ENCODE measurements at places on chromosomes 5 and 9.

DNA sequence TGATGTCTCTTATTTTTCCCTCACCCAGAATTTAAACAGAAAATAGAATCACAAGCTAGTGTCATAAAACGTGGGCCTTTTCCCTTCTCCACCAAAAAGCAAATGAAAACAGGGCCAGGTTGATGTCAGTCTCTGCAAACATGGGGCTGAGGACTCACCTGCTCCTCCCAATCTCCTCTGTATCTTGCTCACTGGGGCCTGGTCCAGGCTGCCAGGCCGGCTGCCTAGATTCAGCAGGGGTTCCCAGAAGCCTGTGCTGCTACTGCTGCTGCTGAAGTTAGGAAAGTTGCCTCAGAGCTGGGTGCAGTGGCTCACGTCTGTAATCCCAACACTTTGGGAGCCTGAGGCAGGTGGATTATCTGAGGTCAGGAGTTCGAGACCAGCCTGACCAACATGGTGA lies 84.3 kb downstream of the PCDH1 start:
- no peak for DNase-seq

DNA sequence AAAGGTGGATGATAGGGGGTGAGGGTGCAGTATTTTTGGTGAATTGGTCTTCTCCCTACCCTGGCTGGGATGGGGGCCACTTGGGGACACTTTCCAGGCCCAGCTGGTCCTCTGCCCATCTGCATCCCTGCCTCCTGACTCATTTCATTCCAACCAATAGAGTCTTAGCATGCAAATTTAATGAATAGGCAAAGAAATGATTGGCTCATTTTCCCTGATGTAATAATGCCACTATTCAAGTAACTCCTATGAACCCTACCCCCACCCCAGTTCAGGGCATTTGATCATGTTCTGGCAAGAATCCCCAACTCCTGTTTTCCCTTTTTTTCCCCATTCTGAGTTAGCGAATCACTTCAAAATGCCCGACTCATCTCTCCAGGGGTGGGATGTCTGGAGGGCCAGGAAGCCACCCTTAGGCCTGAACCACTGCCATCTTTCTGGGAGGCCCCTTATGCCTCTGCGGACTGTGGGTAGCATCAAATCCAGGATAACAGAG lies 56.7 kb downstream of the PCDH1 start:
- peak; percentile 90 for DNase-seq

DNA sequence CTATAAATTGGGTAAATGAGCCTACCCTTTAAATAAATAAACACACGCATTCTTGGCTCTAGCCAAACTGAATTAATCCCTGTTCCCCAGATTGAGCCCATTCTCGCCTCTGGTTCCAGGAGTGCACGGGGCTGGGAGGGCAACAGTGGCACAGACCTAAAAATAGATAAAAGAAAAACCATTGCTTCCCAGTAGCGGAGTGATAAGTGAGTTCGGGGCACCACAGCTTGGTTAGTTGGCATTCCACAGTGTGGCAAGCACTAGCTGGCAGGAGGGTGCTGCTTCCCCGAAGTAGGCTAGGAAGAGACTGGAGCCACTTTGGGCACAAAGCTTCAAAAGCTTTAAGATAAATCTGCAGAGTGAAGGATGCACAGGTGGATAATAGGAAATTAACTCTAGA lies 322.2 kb upstream of the SGCD start:
- no peak for DNase-seq

- peak; percentile 97 for DNase-seq
These were observed 79.0 kb downstream of the GLDC start for GRCh38 chr9:6566409-6567139.

GRCh38 chr5:180853121-180853847 lies 7.8 kb downstream of the ZFP62 start:
- no peak for DNase-seq

DNA sequence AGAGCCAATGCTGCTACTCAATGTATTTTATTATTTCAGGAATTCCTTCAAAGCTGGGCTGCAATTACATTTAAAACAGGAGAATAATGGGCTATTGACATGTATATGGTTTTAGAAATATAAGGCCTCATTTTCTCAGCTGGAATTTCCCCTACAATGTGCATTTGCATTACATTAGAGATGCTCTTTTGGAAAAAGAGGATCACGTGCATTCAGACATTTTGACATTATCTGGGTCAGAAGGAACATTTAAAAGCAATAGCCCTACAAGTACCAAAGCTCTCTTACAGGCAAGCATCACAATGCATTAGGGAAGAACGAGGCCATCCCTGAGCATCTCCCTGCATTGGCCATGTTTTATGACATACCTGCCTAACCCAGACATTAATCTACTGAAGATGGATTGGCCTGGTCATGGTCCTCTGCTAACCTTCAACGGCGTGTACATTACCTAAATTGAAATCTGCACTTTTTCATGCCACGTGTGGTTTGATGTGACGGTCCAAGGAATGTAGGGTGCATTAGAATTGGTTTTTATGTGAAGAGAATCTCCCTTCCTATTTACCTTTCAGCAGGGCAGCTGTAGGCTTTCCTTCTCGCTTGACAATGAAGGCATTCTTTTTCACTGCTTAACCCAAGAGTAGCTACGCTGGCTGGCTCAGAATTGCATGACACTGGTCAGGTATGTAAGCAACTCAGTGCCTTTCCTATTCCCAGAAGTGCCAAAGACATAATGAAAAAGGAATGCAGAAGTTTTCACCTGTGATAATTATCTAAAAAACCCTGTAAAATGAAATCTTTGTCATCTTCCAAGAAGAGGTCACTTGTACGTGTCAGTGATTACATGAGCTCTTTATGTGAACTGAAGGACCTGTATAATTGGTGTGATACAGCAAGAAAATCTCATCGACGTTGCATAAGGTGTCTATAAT lies 212.3 kb upstream of the MPDZ start:
- DNase-seq = no peak

GRCh38 chr9:87753313-87753712 lies 27.4 kb downstream of the CTSL start:
- DNase-seq = no peak

GRCh38 chr5:114319821-114320220 lies 42.0 kb upstream of the KCNN2 start:
- DNase-seq = peak; percentile 18

DNA sequence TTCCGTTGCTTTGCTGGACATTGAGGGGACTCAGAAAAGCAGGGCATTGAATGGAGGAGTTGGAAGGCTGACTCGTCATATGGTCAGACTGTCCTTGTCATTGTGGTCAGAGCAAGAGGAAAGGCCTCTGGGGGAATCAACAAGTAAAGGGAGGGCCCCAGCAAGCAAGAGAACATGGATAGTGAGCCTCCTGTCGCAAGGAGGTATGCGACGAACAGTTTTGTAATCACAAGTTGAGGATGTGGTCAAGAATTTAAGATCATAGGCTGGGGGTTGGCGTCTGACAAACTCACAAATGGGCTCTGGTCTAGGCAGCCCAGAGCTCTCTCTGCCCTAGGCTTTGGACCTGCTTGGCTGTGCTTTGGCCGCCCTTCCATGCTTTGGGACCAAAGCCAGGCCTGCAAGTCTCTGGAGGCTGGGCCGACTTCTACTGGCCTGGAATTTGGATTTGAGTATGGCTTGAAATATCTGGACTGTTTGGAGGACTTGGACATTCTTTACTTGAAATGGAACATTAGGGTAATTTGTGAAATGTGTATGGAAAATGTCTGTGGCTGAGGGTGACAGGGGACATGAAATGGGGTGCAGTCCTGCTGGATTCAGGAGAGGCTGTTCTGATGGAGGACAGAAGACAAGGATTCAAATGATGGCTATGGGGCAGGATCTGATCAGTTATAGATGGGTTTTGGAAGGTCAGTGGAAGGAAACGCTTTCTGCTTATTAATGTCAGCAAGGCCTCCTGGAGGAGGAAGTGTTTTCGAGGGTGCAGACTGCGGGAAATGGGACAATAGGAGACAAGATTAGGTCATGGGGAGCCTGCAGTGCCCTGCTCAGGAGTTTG lies 19.2 kb upstream of the NDST1 start:
- DNase-seq = peak; percentile 75

- no peak for DNase-seq
These were observed 20.7 kb upstream of the EPB41L4B start for GRCh38 chr9:109341561-109341960.

DNA sequence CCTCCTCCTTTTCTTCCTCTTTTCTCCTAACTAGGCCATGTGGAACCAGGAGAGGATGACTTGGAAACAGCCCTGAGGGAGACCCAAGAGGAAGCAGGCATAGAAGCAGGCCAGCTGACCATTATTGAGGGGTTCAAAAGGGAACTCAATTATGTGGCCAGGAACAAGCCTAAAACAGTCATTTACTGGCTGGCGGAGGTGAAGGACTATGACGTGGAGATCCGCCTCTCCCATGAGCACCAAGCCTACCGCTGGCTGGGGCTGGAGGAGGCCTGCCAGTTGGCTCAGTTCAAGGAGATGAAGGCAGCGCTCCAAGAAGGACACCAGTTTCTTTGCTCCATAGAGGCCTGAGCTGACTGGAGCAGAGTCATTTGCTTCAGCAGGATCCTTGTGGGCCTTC lies 13.7 kb downstream of the NUDT2 start:
- DNase-seq = no peak

GRCh38 chr9:126546036-126546435 lies 67.7 kb upstream of the LMX1B start:
- no peak for DNase-seq

DNA sequence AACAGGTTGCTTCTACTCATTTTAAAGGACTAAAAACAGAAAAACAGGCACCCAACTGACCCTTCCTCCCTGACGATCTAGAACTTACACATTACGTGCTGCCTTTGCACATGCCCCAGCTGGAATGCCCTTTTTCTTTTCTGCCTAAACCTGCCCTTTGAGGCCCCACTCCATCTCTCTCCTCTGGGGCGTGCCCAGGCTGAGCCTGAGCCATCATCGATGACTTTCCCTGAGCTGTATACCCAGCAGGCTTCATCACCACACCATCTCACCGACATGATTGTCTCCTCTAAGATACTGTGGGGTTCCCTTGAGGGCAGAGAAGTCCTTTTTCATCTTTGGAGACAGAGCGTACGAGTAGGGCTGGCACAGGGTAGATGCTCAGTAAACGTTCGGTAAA lies 24.1 kb upstream of the GABBR2 start:
- DNase-seq = no peak

DNA sequence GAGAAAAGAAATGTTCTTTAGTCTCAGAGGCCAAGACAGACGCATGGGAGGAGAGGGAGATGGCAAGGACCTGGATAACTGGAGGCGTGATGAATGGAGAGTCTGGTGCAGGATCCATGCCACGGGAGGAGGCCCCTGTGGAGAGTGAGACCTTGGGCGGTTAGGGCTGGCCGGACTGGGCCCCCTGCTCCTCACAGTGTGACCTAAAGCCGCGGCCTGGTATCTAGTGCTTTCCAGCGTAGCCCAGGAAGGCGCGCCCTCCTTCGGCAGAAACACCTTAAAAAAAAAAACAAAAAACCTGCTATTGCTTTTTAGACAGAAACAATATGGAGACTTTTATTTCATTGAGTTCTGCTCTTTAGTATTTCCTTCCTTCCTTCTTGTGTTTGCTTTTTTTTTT lies 33.1 kb downstream of the SCGB3A1 start:
- DNase-seq = no peak

DNA sequence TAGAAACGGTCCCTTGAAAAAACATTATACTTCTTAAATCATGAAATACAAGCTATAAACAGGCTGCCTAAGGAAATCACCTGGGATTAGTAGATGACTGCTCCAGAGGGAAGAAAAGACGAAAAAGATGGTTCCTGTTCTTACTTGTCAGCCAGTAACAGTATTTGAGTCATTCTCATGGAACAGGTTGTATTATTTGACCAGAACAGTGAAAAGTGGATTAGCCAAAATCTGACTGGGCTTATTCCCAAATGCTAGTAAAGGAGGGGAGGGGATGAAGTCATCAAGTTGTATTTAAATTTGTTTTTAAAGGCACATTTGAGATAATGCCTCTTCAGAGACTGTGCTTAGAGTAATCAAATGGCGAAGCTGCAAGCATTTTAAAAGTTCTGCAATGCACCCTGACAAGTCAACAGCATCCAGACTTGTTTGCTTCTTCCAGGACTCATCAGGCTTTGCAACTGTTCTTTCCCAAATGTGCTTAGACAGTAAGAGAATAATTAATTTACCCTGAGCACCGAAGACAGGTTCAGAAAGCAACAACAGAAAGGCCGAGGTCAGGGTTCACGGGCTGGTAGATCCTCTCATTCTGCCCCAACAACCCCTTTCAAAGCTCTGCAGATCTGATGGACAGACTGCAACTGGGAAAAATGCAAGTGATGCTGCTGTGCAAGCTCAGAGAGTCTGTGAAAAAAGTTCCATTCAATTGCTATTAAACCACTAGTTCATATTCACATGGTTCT lies 800.6 kb downstream of the KCTD16 start:
- no peak for DNase-seq

- DNase-seq = peak; percentile 67
These were observed 20.8 kb downstream of the DCANP1 start for GRCh38 chr5:135426102-135427082.

- no peak for DNase-seq
These were observed 154.3 kb upstream of the PITX1 start for GRCh38 chr5:135188233-135188914.

GRCh38 chr9:137229903-137230704 lies 597 bp upstream of the SLC34A3 start:
- DNase-seq = no peak

- DNase-seq = no peak
These were observed 311.5 kb upstream of the DAP start for GRCh38 chr5:11072568-11072967.

GRCh38 chr9:88801214-88801796 lies 190.0 kb upstream of the S1PR3 start:
- DNase-seq = no peak

GRCh38 chr9:136939996-136940525 lies 4.5 kb downstream of the FBXW5 start:
- no peak for DNase-seq

DNA sequence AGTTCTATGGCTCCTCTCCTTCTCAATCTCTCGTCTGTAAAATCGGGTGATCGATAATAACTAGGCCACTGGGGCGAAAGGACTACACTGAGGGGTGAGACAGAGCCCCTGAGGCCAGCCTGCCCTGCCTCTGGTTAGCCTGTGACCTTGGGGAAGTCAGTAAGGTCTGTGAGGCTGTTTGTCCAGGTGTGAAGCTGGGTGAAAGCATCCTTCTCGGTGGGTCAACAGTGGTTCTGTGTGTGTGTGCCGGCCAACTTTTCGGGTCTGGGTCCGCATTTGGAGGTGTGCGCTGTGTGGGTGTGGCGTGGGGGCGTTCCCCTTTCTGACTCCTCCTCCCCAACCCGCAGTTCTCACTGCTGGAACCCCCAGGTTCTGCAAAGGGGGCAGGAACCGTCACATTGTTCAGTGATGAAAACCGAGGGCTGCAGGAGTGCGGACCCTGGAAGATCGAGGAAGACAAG lies 5.0 kb upstream of the RNF44 start:
- no peak for DNase-seq

DNA sequence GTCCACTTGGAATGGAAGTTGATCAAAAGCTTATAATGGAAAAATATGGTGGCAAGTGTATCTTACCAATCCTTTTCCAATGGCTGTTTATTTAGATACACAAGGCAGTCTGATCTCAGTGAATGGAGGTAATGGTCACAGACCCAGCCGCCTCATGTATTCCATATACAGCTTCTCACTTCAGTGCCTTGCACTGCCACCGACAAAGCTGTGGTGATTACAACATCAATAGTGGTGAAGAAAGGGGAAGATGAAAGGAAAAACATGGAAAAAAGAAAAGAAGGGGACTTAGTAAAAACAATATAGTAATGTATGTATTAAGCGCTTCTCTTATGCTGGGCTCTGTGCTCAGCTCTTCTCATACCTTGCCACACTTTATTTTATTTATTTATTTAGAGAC lies 297.3 kb upstream of the RASA1 start:
- no peak for DNase-seq

- DNase-seq = peak; percentile 57
These were observed 32.1 kb downstream of the RAI14 start for GRCh38 chr5:34688015-34688810.
